ENCODE measurements at places on chromosomes 6 and 20.

DNA sequence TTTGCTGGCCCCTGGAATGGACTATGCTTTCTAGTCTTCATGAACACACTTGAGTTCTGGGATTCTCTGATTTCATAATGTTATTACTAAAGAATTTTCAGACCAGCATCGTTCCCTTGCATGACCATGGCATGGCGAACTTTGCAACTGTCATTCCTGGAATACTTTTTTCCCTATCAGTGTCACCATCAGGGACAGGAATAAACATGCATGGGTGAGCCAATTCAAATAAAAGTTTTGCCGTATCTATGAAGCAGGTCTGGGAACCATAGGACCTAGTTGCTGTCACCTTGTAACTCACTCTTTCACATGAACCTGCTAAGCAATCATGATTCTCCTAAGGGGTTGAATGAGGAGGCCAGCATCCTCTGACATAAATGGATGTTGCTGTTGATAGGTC is 68.2 kb upstream of the AGPAT4 start:
- DNase-seq = no peak

DNA sequence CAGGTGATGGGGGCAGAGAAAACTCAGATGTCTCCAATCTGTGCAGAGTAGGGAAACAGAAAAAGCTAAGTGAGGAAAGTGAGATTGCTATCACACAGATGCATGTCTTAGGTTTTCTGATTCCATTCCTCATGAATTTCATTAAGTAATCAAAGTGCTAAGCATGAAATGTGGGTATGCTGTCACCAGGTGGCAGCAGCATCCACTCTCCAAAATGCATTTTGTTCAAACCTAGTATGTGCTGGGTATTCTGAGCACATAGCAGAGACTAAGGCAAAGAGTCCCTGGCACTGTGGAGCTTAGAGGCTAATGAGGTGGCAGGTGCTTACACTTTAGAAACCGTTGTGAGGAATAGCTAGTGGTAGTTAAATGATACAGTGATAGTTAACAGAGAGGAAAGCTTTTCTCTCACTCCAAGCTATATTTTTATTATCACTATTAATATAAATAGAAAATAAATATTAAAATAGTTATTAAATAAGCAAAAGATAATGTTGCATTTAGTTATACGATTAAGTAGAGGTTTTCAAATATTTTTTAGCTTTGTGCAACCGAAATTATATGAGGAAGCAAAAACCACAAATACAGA is 179.5 kb downstream of the CDH26 start:
- DNase-seq = peak; percentile 11

DNA sequence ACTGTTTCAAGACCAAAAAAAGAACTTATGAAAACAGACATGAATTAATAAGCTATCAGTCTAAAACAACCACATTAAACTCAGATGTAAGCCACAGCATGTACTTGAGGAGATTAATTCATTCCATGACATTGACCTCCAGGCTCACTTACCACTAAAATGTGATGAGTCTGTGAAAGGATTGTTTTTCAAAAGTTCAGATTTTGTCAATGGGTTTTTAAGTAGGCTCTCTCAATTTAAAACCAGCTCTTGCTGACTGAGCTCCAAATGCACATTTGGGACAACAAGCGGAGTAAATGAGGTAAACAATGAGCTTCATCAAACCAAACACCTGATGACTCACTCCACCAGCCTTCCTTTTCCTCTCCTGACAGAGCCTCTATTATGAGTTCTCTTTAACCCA is 197.0 kb downstream of the SIM1 start:
- DNase-seq = no peak

GRCh38 chr6:108502832-108503231 is 57.9 kb upstream of the FOXO3 start:
- no peak for DNase-seq

- peak; percentile 31 for DNase-seq
Observed at GRCh38 chr6:99350573-99350972, 1.1 kb upstream of the FAXC start.

DNA sequence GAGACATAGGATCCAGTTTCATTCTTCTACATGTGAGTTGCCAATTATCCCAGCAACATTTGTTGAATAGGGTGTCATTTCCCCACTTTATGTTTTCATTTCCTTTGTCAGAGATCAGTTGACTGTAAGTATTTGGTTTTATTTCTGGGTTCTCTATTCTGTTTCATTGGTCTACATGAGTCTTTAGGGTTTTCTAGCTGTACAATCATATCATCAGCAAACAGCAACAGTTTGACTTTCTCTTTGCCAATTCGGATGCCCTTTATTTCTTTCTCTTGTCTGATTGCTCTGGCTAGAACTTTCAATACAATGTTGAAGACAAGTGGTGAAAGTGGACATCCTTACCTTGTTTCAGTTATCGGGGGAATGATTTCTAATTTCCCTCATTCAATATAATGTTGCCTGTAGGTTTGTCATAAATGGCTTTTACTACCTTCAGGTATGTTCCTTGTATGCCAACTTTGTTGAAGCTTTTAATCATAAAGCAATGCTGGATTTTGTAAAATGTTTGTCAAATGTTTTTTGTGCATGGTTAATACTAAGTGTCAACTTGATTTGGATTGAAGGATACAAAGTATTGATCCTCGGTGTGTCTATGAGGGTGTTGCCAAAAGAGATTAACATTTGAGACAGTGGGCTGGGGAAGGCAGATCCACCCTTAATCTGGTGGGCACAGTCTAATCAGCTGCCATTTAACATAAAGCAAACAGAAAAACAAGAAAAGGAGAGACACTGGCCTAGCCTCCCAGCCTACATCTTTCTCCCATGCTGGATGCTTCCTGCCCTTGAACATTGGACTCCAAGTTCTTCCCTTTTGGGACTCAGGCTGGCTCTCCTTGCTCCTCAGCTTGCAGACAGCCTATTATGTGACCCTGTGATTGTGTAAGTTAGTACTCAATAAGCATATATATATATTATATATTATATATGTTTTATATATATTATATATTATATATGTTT is 23.3 kb downstream of the MICA start:
- no peak for DNase-seq

- DNase-seq = no peak
Observed at GRCh38 chr6:95587989-95588388, 10.7 kb downstream of the MANEA start.

DNA sequence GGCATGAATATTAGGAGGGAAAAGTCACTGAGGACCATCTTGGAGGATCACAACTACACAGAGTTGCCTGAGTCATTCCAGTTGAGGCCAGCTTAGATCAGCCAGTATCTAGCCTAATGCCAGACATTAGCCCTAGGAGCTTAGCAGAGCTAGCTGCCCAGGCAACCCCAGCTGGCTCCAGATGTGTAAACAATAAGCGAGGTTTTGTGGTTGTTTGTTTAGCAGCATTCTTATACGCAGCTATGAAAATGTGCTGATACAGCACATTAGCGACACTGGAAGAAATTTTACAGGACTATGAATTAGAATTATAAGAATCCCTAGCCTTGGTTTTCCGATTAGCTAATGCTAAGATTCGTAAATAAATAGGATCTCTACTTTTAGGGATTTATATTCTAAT is 59.3 kb downstream of the BTBD3 start:
- DNase-seq = no peak

GRCh38 chr6:142838821-142839685 is 105.9 kb downstream of the HIVEP2 start:
- DNase-seq = no peak

DNA sequence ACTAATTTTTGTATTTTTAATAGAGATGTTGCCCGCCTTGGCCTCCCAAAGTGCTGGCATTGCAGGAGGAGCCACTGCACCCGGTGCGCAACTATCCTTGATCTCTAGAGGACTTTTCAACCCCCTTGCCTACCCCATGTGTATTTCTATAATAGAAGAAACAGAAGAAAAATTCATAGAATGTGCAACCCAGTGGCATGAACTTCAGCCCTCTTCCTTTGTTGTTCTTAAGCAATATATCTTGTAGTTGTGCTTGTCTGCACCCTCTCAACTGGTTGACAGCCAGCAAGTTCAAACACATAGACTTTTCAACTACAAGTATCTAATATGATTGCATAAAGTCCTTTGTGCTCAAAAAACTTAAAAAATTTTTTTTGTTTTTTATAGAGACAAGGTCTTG is 72.3 kb upstream of the NCOA3 start:
- DNase-seq = no peak

DNA sequence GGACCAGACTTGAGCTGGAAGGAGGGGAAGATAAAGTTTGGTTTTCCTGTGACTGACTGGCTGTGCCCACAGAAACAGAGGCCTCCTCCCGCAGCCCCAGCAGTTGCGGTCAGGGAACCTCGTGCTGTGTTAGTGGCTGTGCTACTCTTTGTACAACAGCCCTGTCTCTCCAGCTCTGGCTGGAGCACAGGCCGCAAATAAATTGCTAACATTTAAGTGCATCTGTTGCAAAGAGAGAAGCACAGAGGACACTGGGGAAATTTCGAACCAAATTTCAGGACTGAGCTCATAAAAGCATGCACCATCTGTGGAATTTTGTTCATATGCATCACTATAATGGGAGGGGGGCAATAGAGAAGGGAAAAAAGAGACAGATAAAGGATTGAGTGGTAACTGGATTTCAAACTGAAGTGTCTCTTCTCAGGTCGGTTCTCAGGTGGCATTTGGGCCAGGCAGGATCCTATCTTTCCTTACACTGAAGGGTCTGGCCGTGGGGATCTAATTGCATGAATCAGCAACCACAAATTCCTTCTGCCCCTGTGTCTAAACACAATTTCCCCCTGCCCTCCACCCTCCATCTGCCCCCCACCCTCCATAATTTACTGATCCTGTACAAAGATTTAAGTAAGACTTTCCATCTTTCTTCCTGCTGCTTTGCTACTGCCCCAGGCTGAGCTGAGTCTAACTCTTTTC is 88.9 kb upstream of the ATXN1 start:
- no peak for DNase-seq

GRCh38 chr6:13411484-13411883 is 75.9 kb downstream of the GFOD1 start:
- no peak for DNase-seq

DNA sequence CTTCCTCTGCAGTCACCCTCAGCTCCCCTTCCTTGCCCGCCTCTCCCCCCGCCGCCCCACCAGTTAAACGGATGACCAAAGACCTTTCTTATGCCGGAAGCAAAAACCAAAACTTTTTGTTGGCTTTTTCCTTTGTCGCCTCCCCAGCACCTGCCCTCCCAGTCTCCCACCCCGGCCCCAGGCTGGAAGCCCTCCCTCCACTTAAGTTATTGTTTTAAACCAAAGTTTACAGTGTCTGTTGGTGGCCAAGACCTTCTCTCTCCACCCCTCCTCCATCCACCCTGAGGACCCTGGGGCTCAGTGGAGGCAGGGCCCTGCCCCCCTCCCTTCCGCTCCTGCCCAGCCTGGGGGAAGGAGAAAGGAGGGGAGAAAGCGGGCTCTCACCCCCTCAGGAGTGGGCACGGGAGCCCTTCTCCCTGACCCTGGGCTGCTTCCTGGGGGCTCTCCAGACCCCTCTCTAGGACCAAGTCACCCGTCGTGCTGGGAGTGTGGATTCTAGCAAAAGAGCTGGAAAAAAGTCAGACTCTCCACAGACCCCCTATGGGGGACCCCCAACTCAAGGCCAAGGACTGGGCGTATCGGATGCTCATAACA is 38.3 kb upstream of the MDFI start:
- DNase-seq = no peak

GRCh38 chr6:87905101-87905641 is 142.5 kb upstream of the SPACA1 start:
- DNase-seq = no peak

- DNase-seq = no peak
Observed at GRCh38 chr6:14130435-14131075, 13.0 kb downstream of the CD83 start.

DNA sequence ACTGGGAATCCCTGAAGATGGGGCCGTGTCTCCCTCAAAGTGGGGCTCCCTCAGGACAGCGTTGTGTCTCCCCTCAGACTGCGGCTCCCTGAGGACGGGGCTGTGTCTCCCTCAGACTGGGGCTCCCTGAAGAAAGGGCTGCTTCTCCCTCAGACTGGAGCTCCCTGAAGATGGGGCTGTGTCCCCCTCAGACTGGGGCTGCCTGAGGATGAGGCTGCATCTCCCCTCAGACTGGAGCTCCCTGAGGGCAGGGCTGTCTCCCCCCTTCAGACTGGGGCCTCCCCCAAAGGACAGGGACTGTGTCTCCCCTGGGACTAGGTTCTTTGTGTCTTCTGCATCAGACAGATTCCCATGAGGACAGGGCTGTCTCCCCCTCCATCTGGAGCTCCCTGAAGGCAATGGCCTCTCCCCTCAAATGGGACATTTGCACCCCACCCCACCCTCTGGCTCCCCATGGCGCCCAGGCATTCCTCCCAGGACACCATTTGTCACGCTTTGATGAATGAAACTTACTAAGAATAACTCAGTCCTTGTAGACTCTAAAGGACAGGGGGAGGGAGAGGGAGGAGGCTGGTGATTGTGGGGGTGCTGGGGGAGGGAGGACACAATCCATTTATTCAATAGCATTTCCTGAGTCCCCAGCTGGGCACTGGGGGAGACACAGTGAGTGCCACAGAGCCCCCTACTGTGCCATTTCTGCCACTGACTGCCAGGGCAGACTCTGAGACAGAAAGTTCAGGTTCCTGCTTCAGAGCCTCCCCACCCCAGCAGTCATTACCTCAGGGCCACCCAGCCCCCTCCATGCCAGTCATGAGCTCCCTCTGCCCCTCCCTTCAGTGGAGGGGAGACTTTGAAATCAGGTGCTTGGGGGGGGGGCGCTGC is 122.4 kb downstream of the MRPL14 start:
- no peak for DNase-seq

- no peak for DNase-seq
Observed at GRCh38 chr6:164897523-164898235, 411.7 kb downstream of the C6orf118 start.

- DNase-seq = no peak
Observed at GRCh38 chr6:33029328-33030184, 20.2 kb upstream of the HLA-DOA start.

DNA sequence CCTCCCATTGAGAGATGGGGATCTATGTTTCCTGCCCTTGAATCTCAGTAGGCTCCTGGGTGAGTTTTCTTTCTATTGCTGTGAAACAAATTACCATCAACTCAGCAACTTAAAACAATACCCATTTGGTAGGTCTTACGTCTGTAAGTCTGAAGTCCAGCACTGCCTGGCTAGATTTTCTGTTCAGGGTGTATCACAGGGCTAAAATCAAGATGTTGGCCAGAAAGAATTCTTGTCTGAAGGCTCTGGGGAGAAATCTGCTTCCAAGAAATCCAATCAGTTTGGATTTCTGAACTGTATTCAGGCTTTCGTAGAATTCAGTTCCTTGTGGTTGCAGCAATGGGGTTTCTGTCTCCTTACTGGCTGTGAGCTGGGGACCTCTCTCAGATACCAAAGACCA is 99.6 kb upstream of the SLC24A3 start:
- DNase-seq = no peak

DNA sequence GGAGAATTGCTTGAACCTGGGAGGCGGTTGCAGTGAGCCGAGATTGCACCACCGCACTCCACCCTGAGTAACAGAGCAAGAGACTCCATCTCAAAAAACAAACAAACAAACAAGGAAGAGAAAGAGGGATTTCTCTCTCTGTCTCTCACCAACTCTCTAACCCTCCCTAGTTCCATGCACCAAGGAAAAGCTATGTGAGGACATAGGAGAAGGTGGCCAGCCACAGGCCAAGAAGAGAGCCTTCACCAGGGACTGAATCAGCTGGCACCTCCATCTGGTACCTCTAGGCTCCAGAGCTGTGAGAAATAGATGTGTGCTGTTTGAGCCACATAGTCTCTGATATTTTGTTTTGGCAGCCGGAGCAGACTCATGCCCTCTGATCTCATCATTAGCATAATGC is 9.0 kb upstream of the FAM110A start:
- no peak for DNase-seq

GRCh38 chr6:3226481-3227362 is 731 bp downstream of the TUBB2B start:
- DNase-seq = no peak

GRCh38 chr20:46587986-46588385 is 37.5 kb upstream of the OCSTAMP start:
- DNase-seq = no peak
